ENCODE measurements at places on chromosomes 4 and X.

DNA sequence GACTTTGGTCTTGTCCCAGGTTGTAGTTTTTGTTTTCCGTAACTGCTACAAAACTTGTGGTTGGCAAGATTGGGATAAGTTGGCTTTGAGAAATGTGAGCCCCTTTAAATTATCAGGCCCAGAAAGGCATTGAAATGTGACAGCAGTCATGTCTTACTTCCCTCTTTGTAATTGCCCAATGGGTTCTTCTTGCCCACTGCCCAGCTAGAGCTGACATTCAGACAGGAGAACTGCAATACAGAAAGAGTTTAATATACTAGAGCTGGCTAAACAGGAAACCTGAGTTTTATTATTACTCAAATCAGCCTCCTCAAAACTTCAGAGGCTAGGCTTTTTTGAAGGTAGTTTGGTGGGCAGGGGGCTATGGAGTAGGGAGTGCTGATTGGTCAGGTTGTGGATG lies 288.3 kb downstream of the ZNF674 start:
- DNase-seq: no peak

DNA sequence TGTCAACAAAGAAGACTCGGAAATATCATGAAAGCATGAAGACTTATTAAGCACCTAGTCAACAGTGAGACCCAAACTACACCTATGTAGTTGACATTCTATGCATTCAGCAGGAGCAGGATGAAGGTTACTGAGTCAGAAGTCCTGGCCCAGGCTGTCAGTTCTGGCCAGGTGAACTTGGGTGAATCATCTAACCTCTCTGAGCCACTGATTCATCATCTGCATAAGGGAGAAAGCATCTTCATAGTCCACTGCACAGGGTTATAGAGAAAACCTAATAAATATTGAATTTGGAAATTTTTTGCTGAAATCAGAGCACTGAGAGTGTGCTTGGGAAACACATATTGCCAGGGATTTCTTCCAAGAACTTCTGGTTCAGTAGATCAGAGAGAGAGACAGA lies 296.0 kb upstream of the SFRP2 start:
- no peak for DNase-seq

DNA sequence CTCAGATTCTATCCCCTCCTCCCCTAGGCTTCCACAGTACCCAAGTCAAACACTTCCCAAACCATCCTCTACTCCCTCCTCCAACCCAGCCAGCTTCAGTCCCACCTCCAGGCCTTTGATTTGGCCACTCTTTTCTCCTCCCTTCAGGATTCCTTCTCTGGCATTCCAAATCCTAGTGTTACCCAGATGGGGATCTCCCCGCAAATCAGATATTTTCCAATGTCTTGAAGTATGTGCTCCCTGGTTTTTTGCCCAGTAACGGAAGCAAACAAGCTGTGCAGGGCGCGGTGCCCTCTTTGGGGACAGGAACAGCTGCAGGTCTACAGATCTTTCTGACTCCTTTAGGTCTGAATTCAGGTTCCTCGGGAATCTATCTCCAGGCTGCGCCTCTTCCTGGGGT lies 2.2 kb upstream of the SYN1 start:
- DNase-seq: no peak

DNA sequence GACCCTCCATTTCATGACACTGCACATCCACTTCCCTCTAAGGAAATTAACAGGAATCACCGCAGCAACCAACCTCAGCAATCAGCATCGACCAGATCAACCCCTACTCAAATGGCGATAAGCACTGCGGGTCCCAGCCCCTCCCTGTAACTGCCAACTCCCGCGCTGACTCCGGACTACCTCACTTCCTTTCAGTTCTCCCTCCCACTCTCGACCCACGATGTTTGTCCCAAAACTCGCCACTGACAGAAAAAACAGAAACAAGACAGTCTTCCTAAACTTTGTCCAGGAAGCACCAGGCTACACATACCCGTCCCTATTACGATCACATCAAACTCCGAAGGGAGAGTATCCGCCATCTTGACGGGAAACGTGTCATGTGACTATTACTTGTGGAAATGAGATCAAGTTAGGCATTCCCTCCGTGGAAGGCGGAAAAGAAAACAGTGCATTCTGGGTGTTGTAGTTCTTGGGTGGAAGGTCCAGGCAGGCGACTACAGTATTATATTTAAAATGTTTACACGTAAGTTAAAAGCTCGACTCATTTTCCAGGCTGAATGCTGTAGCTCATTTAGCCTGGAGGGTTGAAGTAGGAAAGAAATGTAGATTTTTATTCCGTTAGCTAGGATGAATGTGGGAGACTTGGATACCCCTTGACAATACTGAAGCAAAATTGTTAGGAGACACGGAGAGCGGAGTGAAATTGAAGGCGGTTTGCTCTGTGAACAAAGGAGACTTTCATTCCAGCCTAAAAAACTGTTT lies at the start of gene CHM:
Gene CHM, minus strand, starts transcription at position 385 of the 762 bp plus-strand sequence. Its CDS starts 26 bp downstream, at position 359.
- peak; percentile 23 for DNase-seq

DNA sequence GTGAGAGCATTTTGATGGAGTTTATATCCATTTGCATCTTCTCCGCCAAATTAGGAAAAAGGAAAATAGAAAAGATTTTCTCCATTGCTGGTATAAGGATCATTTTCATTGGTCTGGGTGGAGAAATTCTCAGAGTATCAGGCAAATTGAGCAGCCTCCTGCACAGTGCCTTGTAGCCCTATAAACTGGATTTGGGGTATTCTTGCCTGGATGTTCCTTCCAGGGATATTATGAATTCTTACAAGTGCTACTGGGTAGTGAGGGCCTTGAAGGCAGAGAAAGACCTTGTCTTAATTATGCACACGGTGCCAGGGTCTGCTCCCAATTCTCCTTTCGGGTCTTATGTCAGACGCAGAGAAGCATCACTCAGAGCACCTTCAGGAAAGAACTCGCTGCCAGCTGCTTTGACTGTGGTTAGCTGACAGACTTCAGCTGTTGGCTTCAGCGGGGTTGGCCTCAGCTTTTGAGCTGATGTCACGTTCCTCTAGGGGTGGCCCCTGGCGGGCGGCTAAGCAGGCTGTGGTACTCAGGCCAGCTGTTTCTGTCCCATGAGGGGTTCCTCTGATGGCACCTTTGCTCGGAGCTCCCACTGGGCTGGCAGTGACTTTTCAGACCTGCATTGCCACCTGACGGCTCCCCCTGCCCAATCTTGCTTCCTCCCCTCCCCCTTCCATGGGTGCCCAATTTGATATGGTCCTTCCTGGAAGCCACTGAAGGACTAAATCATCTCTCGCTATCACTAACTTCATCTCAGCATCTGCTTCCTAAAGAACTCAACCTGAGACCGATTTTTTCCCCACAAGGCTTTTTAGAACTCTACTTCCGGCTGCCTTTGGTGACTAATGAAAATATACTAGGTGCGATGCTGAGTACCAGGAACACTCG lies 519.5 kb downstream of the BCOR start:
- DNase-seq: peak; percentile 42

DNA sequence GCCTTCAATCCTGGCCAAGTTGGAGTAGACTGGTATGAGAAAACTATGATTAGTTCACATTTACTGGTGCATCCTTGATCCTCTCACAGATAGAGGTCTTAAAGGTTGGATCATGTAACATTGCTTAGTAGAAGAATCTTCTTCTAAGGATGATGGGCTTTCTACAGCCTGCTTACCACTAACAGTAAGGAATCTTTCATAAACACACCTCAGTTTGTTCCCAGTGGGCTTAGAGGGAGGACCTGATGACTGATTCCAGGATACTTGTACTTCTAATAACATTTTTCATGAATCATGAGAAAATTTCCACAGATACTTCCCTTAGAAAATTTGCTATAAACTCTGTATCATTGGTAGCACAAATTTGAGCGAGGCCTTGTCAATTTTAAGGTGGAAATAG lies 40.6 kb downstream of the CCNI start:
- DNase-seq: no peak

- no peak for DNase-seq
These were observed 1.4 kb upstream of the UFSP2 start for GRCh38 chr4:185426960-185427688.

DNA sequence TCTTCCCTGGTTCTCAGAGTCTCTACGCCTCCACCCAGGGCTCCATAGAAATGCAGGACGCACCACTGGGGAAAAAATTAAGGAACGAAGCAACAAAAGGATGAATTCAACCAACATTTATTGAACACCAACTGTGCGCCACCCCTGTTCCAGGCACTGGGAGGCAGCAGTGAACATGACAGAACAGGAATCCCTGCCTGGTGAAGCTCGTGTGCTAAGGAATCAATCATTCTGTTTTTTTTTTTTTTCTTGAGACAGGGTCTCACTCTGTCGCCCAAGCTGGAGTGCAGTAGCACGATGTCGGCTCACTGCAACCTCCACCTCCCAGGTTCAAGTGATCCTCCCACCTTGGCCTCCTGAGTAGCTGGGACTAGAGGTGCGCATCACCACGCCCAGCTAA lies 1.9 kb upstream of the FTSJ1 start:
- no peak for DNase-seq
